ENCODE measurements at places on chromosomes 2 and 18.
A peak's percentile ranks its signal among the peaks of the same experiment; 100 is the strongest.

- no peak for DNase-seq
These were observed 107.2 kb upstream of the MYO3B start for GRCh38 chr2:170070778-170071177.

GRCh38 chr2:98484121-98484557, 39.5 kb downstream of the INPP4A start:
- no peak for DNase-seq

DNA sequence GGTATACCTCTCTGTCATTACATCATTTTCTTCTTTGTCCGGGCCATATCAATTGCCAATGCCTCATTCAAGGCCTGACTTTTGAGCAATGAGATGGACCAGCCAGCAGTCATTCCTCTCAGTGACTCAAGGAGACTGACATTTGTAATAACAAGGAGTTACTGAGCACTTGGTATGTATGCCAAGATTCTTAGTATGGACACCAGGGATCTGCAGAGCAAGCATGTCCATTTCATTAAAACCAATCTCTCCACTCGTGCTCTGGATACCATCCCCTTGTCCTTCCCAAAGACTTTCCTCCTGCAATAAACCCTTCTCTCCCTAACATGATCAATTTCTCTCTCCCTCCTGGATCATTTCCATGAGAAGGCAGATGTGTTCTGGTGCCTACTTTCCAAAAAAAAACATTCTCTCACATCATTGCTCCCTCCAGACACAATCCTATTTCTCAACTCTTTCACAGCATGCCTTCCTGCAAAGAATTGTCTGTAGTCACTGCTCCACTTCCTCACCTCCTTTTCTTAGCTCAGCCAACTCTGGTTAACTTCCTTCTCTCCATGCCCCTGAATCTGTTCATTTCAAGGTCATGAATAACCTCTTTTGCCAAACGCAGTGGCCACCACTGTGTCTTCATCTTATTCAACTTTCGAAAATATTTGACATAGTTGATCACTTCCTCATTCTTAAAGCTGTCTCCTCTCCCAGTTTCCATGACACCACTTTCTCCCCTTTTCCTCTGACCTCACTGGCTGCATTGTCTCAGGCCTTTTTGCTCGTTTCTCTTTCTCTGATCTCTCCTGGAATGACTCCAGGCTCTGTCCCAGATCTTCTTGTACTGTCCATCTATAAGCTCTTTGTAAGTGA, 102.8 kb upstream of the CYP1B1 start:
- DNase-seq, result no peak

DNA sequence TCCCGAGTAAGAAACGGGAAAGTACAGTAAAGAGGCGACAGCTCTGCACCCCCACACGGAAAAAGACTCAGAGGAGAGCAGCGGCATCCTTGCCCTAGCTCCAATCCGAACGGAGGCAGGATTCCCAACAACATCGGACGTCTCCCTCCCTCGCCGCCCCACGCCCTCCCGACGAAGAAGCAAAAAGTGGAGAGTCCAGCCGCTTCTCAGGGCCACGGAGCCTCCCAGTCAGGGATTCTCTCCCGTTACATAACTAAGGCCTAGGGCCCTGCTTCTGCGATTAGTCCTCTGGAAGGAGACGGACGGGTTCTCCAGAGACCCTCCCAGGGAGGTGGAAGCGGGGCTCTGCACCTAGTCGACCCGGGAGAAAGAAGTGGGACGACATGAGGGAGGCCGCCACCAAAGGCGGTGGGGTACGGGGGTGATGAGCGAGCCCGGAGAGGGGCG, 587 bp downstream of the SUMO1 start:
- no peak for DNase-seq

DNA sequence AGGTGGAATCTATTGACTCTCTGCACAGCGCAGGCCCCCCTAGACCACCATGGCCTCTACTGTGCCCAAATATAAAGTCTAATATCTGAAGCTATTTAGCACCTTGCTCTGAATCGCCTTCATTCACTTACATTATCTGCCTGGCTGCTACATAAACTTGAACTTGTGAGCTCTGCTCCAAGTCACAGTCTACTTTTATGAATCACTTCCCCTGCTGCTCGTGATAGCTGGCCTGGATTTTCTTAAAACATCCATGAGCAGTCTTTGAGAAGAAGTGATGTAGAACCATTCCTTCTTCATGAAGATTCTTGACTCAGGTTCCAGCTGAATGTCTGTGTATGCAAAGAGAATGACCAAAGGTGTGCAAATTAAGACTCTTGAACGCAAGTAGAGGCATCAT, 359.5 kb downstream of the RND3 start:
- DNase-seq, result no peak

DNA sequence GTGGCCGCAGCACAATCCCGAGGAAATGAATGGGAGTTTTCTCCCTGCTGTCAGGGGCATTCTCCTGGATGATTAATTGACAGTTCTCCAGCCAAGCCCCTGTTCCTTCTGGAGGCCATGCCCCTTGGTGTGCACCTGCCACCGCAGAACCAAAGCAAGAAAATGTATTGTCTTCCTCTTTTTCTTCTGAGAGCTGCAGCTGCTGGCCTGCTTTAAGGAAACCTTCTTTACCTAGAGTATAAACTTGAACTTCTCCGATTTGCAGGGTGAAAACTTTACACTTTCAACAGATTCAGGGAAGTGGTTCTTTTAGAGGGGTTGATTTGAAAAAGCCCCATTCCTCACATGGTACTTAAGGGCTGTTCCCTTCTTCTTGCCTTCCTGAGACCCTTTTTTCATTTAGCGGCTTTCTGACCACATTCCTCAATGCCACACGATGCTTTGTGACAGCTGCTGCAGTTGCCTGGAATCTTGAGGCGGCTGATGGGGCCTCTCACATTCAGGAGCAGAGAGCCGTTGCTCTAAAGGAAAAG, 402.8 kb downstream of the TXNL1 start:
- no peak for DNase-seq

DNA sequence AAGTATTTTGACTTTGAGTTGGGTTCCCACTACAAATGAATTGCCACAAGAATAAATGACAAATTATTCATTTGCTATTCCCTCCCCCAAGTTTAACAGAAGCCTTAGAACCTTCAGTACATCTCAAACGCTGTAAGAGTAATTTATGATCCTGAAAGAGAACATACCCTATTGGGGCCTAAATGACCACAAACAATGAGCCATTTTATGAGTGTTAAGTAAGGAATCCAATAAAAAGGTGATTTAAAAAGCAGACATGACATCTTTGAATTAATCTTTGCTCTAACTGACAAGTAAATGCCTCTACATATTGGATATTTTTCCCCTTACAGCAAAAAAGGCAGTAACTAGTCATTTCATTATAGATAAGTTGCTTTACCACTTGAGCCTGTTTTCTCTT, 136.9 kb downstream of the NRXN1 start:
- no peak for DNase-seq

DNA sequence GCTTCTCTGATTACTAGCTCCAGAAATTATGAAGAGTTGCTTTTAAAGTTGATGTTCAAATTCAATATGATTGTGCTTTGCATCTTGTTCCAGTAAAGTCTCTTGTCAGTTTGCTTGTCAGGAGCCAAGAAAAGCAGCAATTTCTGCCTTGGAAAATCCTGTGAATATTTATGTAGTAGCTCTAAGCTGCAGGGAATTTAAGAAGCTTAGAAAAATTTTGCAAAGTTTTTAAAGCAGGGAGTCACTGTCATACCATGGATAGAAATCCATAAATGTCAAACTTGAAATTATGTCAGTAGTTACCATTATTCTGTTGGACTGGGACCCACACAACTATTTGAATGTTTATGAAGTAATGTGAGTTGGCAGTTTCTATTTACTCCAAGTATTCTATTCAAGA, 169.3 kb downstream of the TMEM200C start:
- no peak for DNase-seq

- DNase-seq, result no peak
These were observed 1003.8 kb upstream of the DDX18 start for GRCh38 chr2:116810645-116811044.

- peak; percentile 47 for DNase-seq
These were observed 39.6 kb downstream of the DOCK10 start for GRCh38 chr2:225002656-225003045.

DNA sequence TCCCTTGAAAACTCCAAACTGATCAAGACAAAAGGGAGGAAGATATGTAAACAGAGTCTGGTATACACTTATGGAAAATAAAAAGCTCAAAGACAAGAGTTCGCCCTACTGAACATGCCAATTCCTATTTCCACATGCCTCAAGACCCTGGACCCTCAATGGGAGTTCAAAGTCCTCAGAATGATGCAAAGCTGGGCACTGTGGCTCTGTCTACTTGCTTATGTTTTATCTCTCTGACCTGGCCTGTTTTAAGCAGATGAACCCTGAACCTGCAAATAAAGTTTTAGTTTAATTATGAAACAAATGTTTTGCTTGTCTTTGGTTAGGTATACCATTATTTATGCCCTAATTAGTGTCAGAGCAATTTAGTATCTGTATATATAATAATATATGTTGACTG, 22.6 kb downstream of the NR4A2 start:
- DNase-seq, result no peak

DNA sequence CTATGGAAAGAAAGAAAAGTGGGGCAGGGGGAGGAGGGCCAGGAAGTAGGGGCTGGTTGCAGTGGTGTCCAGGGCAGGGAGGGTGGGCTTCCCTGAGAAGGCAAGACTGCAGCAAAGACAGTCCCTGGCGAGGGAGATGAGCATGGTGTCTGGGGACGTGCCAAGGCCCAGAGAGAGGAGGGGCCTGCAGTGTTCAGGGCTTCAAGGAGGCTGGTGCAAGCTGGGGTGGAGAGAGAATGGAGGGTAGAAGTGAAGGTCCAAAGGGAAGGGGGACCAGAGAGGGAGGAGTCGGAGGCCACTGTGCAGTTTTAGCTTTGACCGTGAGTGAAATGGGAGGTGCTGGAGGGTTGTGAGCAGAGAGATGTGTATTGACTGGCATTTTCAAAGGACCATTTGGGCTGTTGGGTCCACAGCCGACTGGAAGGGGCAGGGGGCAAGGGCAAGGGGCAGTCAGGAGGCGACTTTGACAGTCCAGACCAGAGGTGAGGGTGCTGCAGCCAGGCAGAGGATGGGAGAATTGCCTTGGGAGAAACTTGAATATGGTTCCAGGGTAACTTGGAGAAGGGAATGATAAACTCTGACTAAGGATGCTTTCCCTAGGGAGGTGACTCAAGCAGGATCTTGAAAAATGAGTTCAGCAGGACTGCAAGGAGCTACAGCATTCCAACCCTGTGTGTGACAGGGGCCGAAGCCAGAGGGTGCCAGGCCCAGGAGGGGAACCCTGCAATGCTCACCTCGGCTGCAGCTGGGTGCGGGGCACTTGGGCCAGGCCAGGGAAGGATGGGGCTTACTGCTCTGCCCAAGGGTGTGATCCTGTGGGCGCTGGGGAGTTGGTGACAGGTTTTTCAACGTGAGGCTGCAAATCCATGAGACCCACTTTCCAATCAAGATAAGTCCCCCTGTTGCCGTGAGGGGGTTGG, 177.1 kb upstream of the HAAO start:
- no peak for DNase-seq

GRCh38 chr2:230949966-230950873, 25.2 kb upstream of the GPR55 start:
- DNase-seq, result no peak

GRCh38 chr2:3036432-3037125, 341.0 kb downstream of the EIPR1 start:
- DNase-seq, result no peak

DNA sequence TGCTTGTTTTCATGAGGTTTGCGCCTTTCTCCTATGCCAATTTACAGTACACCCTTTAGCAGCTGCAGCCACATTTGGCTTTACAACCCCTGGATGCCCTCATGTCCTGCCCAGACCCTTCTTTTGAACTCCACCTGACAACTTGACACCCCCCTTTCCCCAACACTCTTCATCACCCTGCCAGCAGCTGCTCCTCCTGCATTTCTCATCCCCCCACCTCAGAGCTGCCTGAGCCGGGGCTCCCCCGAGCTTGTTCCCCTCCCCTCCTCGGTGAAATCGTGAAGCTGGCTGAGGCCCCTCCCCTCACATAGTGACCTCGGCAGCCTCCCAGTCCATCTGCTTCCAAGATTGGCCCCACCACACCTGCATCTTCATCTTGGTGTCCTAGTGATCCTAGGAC, 40.5 kb downstream of the LRRFIP1 start:
- DNase-seq, result no peak

- no peak for DNase-seq
These were observed 1.5 kb upstream of the SLC35G4 start for GRCh38 chr18:11607906-11608305.

GRCh38 chr18:43883886-43884285, 606.6 kb upstream of the SYT4 start:
- no peak for DNase-seq

- DNase-seq, result no peak
These were observed 116.0 kb downstream of the COPS8 start for GRCh38 chr2:237201461-237202287.

DNA sequence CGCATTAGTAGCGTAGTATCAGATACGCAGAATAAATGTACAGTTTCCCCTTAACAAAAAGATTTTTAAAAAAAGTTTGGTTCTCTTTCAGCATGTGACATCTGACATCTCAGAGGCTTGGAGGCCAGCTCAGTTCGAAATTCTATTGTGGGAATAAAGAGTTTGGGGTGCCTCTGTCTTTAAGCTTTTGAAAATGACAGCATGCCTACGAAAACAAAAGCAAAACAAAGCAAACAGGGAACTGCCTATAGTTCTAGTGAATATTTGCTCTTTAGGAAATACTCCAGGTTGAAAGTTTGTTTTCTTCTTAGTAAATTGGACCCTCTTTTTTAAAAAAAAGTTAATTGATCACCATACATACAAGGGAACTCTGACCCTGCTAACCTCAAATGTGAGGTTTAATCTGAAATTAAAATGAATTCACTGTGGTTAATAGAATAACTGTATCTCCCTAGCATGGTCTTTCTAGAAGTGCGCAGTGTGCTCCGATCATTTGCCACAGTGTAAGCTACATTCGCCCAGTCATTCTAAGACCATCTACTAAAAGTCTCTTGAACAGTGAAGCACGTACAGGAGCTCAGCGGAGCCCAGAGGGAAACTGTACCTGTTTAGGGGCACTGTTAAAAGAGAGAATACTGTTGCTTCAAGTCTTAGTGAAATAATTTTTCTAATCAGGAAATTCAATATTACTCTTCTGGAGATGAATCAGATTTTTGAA, 347.0 kb upstream of the CDH2 start:
- DNase-seq, result no peak

GRCh38 chr2:205783872-205784499, 101.7 kb downstream of the NRP2 start:
- no peak for DNase-seq

- no peak for DNase-seq
These were observed 10.8 kb upstream of the YWHAQ start for GRCh38 chr2:9641641-9642040.

DNA sequence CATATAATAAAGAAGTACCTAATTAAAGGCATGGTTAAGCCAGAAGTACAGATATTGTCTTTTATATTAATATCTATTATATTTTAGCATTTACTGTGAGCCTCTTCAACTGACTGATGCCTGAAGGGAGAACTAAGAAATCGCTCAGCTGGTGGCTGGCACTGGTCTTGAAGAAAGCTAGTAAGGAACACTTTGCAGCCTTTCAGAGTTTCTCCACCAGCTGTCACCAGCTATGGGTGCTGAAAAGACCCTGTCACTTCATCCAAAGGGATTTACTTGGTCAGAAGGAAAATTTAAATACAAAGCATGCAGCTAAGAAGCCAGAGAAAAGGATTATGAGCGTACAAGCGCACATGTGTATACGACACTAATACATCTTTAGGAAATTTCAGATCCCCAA, 525.9 kb downstream of the TMEM182 start:
- DNase-seq, result no peak

- DNase-seq, result no peak
These were observed 45.4 kb downstream of the ASAP2 start for GRCh38 chr2:9252002-9252357.
